ENCODE measurements at places on chromosomes 1 and 21.
A peak's percentile ranks its signal among the peaks of the same experiment; 100 is the strongest.

- DNase-seq = no peak
Measured at GRCh38 chr1:65164633-65165032, 16.6 kb downstream of the AK4 start.

- no peak for DNase-seq
Measured at GRCh38 chr1:155254714-155255242, 505 bp downstream of the ENTREP3 start.

DNA sequence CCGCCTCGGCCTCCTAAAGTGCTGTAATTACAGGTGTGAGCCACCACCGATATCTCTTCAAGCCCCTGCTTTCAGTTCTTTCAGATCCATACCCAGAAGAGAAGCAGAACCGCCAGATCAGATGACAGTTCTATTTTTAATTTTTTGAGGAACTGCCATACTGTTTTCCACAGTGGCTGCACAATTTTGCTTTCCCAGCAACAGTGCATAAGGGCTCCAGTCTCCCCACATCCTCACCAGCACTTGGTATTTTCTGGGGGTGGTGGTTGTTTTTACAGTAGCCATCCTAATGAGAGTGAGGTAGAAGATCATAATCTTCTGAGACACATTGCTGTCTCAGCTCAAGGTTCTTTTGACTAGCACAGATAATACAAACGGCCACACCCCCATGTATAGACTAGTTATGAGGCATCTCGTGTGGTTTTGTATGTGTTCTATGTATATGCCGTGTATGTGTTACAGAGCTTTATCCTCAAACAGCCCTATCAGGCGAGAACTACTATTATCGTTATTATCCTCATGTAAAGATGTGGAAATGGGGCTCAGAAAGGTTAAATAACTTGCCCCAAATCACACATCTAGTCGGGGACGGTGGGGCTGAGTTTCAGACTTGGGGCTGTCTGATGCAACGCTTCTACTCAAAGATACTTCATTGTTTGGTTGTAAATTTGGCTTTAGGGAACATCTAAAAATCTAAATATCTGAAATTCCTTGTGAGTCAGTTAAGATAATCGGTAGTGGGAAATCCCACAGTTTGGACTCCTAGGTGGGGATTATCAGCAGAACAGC is 12.0 kb downstream of the FHAD1 start:
- DNase-seq = no peak

DNA sequence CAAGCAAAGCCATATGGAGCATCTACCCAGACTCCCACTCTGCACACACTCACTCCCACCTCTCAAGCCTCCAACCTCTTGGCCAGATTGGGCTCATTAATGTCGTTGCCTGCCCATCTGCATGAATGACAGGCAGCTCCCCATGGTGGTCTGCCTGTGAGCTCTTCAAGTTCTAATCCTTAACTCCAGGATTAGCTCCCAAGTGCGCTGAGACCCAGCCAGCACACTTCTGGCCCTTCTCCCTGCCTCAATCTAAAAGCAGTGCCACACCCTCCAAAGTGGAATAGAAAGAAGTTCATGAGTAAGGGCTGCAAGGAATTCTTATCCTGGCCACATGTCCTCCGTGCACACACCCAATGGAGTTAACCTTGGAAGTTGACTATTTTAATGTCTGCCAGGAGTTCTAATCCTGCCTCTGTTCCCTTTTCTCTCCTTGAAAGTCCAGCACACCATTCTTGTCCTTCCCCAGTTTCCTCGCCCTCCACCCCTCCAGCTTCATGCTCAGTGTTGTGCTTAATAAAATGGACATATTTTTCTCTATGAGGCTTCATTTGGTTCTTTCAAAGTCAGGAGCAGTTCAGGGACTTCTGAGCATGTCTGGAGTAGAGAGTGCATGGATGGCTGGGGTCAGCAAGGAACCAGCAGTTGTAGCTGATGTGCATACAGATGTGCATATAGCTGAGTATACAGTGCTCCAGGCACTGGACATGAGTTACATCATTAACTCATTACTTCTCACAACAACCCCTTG is 30.1 kb downstream of the CAMK1G start:
- DNase-seq = no peak

DNA sequence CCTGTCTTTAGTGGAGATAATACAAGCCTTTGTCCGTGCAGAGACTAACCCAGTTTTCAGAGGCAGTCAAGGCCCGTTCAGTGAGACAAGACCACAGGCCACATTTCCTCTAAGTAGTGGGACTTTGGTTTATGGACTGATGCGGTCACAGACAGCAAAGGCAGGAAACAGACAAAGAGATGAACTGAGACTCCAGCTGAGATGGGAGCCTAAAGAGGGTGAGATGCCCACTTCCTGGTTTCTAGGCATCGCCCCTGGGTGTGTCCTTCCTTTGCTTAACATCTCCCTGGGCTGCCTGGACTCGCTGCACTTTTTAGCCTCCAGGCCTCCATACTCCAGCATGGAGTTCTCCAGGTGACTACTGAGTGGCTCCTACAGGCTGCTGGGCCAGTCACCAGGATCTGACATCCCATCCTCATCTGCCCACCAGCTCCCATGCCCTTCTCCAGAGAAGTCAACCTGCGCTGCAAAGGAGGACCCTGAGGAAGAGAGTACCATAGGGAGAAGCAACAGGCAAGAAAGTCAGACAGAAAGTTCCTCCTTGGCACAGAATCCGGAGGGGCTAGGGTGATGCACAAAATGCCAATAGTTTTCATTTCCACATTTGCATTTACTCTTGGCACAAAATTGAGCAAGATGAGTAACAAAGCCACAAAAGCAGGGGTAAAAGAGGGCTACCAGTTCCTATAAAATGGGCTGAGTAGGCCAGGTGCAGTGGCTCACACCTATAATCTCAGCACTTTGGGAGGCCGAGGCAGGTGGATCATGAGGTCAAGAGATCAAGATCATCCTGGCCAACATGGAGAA is 15.1 kb downstream of the THEMIS2 start:
- peak; percentile 84 for DNase-seq

- no peak for DNase-seq
Measured at GRCh38 chr1:21499283-21499950, 9.8 kb upstream of the ALPL start.

GRCh38 chr21:19981938-19982337 is 1016.3 kb upstream of the NCAM2 start:
- DNase-seq = no peak

DNA sequence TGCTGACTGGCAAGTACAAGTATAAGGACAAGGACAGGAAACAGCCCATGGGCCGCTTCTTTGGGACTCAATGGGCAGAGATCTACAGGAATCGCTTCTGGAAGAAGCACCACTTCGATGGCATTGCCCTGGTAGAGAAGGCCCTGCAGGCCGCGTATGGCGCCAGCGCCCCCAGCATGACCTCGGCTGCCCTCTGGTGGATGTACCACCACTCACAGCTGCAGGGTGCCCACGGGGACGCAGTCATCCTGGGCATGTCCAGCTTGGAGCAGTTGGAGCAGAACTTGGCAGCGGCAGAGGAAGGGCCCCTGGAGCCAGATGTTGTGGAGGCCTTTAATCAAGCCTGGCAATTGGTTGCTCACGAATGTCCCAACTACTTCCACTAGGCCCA is 32.0 kb downstream of the SLC16A1 start:
- no peak for DNase-seq

GRCh38 chr1:31222176-31222575 is 17.5 kb downstream of the NKAIN1 start:
- no peak for DNase-seq

DNA sequence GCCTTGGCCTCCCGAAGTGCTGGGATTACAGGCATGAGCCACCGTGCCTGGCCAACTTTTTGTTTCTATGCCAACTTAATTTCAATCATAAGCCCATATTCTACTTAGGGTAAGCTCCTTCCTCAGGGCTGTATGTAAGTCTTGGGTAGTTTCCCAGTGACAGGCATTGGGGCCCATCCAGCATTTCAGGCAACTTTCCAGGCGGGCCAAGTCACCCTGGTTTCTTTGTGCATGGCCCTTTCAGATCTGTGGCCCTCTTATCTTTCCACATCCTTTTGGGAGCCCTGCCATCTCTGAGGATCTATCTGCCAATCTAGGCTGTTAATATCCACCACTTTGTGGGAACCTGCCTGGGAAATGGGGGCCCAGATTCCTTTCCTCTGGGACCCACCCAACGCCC is 58.7 kb downstream of the TNN start:
- DNase-seq = peak; percentile 12

DNA sequence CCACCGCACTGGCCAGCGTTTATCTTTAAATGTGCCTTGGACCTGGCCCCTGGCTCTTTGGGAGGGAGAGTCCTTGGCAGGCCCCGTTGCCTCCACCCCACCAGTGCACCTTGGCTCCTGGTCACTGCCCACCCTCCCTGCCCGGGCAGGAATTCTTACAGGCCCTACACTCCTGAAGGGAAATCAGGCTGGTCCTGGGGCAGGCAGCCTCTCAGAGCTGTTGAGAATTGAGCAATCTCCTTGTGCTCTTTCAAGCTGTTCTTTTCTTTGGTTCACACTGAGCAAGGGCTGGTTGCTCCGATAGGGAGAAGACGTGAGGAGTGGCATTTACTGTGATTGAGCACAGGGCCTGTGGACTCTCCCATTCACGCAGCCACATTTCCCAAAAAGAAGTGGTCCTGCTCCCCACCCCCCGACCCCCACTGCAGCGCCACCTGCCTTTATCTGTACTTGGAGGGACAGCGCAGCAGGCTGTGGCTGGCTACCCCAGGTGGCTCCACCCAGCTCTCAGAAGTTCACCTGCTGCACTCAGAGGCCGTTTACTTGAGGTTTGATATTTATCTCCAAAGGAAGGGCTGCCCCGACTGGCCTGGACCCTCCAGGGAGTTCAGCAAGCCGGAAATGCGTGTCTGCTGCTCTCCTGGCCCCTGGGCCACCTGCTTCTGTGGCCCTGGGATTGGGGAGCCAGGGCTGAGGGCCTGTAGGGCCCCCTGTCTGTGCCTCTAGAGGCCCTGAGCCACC is 47.8 kb downstream of the SKI start:
- DNase-seq = no peak

DNA sequence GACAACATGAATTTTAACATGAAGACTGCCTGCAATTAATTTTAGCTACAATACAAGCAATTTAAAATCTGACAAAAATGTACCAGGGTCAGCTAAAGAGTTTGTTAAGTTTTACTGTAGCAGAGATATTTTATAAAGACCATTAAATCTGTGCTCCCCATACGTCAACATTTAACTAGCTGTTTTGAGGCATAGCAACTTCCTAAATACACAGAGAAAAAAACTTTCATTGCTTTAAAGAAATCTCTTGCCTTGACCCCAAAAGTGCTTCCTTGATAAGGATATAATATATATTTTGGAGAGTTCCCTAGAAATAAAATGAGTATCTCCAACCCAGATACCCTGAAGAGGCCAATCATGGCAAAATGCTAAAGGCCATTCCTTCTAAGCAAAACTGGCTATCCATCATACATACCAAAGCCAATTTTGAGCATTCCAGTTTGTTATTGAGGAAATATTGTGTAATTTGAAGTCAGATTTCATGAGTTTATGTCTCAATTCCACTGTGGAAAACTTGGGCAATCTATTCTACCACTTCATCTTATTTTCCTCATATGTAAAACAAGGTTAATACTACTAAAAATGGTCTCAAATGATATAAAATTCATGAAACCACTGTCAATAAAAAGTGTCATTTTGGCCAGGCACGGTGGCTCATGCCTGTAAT is 19.1 kb downstream of the ASPM start:
- DNase-seq = no peak

GRCh38 chr1:36530791-36531190 is 48.1 kb upstream of the CSF3R start:
- peak; percentile 29 for DNase-seq

GRCh38 chr1:67051196-67051595 is 2.8 kb downstream of the SLC35D1 start:
- no peak for DNase-seq

DNA sequence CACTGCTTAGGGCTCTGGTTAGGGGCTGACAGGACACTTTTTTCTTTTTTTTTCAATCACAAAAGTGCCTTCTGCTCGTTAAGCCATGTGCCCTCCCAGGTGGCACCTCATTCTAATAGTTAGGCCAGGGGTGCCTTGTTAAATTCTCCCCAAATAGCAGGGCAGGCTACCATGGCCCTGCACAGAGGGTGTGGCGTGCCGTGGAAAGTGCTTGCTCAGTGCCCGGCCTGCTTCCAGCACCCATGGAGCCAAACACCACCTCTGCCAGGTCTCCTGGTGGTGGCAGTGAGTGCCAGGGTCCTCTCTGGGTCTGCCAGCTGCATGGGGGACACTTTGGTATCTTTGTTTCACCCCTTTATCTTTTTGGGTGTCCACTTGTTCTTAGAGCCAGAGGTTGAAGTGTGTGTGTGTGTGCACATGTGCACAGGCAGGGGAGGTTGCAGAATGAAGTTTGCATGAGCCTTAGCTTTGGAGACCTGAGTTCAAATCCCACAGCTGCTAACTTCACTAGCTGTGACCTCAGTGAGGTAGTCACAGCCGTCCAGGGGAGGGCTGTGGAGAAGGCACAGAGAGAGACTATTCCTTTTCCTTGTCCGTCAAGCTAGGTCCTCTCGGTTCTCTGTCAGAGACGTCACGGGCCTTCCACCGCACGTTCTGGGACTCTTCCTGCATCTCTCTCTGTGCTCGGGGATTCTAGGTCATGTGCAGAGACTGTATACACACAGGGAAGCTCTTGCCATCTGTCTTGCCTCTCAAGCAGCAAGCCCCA is 39.9 kb upstream of the CSF3R start:
- DNase-seq = peak; percentile 31

- DNase-seq = no peak
Measured at GRCh38 chr1:76494807-76495206, 372.5 kb upstream of the ST6GALNAC5 start.

GRCh38 chr21:32708069-32708468 is 19.7 kb downstream of the SYNJ1 start:
- DNase-seq = no peak

- DNase-seq = no peak
Measured at GRCh38 chr1:202283379-202283844, 58.3 kb downstream of the UBE2T start.

DNA sequence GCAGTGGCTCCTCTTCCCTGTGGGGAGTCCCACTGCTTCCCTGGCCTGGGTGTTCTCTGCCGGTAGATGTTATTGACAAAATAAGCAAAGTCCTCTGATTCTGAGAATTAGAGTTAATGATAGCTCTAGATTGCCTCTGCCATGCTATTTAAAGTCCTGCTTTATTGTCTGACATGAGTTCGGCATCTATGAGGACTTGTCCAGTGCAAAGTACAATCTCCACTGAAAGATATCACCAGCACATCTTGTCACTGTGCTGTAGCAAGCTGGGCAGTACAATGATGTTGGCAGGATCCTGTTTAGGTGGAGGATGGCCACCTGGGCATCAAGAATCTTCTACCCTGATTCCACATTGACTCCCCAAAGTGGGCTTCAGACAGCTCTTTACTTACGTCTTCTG is 54.0 kb upstream of the ATP5PO start:
- no peak for DNase-seq

- DNase-seq = no peak
Measured at GRCh38 chr1:93604411-93604810, 77.2 kb downstream of the BCAR3 start.

GRCh38 chr1:99456536-99456935 is 189.4 kb upstream of the PALMD start:
- DNase-seq = no peak

DNA sequence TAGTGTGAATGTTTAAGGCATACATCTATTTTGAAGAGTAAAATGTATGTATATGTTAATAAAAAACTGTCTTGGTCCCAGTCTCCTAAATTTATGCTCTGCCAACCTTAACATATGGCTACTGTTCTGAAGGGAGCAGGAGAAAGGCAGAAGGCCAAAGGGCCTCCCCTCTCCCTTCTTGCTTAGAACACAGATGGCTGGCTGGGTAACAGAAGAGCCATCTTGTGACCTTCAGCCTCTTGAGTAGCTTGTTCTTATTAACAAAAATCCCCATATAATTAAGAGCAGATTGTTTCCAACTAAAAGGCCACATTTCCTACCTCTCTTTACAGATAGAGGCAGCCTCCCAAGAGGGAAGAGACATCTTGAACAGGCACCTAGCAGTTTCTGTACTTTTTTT is 36.1 kb downstream of the EPB41 start:
- DNase-seq = no peak
